ENCODE measurements at places on chromosomes 1 and 21. TPM values are rescaled to one million over a fixed set of nuclear protein-coding genes. Genes with fewer than 3 reads are reported as not detected.

GUCA2A gene
- not detected for total RNA-seq

PRRX1 gene
- 5.6 TPM for total RNA-seq

FCGR3B gene
- not detected for total RNA-seq

MROH7 gene
- total RNA-seq: not detected

DEPDC1 gene
- 70.3 TPM for total RNA-seq

HES2 gene
- total RNA-seq: not detected

ADCY10 gene
- 0.44 TPM for total RNA-seq

RIMKLA gene
- 0.24 TPM for total RNA-seq

CLDN14 gene
- total RNA-seq: not detected

TNFRSF14 gene
- total RNA-seq: 7.6 TPM

EFNA3 gene
- 5.8 TPM for total RNA-seq

SPATA45 gene
- not detected for total RNA-seq

CFH gene
- 2.2 TPM for total RNA-seq

GPR153 gene
- 8.4 TPM for total RNA-seq

SELL gene
- total RNA-seq: not detected

ARHGEF16 gene
- 8.9 TPM for total RNA-seq

PFKFB2 gene
- 7.6 TPM for total RNA-seq

LCE1A gene
- total RNA-seq: not detected

FMO5 gene
- total RNA-seq: 0.24 TPM

GJA5 gene
- total RNA-seq: 0.28 TPM

TSSK3 gene
- total RNA-seq: 3.9 TPM

Measured in A673 (cell line).